ENCODE measurements at places on chromosomes 12 and 14.
A peak's percentile ranks its signal among the peaks of the same experiment; 100 is the strongest.

DNA sequence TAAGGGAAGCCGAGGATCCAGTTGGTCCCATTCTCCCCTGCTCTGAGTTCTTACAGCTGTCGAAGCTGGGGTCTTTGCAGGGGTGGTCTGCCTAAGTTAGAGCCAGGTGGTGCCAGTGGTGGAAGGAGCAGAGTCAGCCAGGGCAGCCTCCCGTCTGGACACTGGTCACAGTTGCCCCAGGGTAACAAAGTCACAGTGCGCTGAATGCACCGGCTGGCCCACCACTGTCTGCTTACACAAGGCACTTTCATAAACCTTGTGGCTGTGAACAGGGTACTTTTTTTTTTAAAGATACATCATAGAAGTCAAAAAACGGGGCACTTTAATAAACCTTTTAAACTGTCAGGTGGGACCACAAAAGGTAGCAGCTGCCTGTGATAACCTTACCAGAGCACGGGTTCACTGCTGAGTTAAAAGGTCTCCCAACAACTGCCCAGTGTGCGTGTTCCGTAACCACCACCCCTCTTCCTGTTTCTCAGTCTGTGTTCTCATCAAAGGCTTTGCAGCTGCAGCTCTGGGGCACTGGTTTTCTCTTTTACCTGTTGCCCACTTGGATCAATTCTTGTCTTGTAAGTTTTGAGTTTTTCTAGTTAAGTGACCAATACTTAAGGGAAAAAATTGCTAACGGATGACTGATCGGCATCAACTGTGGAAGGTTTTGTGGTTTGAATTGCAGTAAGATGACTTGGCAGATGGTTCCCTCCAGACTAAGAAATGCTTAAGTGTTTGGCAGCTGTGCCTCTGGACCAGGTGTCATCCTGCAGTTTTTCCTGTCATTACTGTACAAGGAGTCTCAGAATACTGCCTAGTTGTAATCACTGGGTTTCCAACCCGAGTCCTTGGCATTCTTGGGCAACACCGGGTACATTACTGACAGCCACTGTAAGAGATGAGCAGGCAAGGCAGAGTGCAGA is 55.9 kb downstream of the DYNC1H1 start:
- peak; percentile 91 for DNase-seq

DNA sequence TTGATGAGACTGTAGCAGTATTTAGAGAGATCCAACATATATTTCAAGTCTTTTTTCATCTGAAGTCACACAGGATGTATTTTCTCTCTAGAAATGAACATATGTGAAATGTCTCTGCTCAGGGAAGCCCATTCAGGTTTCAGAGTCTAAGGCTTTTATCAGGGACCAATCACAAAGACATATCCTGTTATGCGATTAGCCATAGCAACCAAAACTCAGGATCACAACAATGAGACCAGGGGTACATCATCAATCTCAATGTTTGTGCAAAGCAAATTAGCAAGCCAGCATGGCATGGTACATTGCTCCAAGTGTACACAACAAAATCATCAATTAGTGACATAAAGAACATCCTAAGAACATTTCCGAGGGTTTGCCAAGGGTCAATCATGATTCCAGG is 99.2 kb upstream of the AMN1 start:
- DNase-seq: no peak

- peak; percentile 76 for DNase-seq
Measured at GRCh38 chr12:14884458-14884878, 1.2 kb downstream of the MGP start.

DNA sequence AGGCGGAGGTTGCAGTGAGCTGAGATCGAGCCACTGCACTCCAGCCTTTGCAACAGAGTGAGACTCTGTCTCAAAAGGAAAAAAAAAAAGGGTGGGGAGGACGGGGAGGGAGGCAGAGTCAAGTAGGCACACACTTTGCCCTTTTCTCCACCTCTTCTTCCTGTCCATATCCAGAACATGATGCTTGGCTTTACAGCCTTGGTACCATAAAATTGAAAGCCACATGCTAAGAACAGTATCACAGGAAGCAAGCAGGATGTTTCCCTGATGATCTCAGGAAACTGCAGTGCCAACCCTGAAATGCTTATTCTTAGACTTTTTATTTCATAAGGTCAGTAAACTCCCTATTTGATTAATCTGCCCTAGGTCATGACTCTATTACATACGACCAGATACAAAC is 32.5 kb upstream of the YAF2 start:
- DNase-seq: no peak

DNA sequence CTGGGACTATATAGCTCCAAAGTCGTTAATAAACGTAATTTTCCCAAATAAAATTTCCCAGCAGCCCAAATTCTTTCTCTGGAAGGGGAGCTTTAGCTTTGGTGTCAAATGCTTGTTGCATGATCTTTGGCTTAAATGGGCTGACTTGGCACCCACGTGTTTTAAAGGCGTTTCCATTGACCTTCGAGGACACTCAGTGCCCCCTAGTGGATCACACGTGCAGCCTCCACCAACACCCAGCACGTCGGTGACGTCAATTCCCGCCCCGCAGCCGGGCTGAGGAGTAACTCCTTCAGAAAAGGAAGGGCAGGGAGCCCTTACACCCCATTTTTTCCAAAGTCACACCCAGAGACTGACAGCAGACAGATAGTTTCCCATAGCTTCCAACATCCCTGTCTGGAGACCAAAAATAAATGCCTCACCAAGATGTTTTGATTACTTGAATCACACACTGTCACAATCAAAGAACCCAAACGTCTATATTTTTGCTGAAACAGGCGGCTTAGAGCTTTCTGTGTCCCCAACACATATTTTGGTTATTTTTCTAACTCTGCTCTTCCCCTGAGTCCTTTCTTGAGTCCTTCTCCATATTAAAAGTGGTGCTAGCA is 707.9 kb downstream of the AACS start:
- no peak for DNase-seq

DNA sequence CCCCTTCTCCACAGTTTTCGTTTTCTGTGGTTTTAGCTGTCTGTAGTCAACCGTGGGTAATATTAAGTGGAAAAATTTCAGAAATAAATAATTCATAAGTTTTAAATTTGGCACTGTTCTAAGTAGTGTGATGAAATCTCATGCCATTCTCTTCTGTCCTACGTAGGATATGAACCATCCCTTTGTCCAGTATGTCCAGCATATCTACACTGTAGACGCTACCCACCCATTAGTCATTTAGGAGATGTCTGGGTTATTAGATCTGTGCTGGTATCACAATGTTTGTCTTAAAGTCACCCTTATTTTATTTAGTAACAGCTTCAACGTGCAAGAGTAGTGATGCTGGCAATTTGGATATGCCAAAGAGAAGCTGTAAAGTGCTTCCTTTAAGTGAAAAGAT is 44.7 kb downstream of the ATF7IP start:
- DNase-seq: no peak

- DNase-seq: no peak
Measured at GRCh38 chr12:80485222-80485987, 41.4 kb downstream of the PTPRQ start.

DNA sequence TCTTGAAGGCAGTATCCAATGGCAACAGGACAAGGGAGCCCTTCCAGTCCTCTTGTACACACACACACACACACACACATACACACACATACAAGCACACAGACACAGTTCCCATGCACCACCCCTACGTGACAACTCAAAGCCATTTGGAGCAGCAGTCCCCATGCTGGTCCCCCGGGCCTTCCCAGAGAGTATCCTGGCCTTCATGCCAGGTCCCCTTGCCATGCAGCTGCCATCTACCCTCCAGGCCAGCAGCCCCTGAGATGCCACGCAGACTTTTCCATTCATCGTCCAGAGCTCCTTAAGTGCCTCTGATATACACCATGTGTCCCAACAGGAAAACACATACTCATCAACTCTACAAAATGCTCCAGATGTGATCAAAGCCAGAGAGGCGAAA is 159.5 kb downstream of the ANO2 start:
- DNase-seq: no peak

DNA sequence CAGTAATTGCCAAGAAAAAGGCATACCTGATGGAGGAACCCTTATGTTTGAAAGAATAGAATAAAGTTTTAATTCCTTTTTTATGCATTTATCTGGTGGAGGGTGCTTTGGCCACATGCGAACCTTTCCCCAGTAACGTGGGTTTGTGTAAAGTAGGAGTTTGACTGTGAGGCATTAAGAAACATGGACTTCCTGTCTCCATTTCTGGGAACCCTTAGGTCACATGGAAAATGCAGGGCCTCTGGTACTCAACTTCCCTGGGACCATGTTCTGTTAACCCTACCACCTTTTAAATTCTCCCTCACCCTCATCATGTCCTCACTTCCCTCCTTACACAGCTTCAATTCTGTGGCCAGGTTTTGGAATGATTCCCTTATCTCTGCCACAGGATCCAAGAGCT is 80.3 kb downstream of the PPM1A start:
- DNase-seq: no peak

GRCh38 chr14:83300476-83301064 is 1766.9 kb upstream of the SEL1L start:
- DNase-seq: peak; percentile 37

GRCh38 chr12:104799458-104799857 is 158.6 kb downstream of the SLC41A2 start:
- DNase-seq: no peak

- no peak for DNase-seq
Measured at GRCh38 chr12:114746297-114747011, 62.5 kb upstream of the TBX3 start.
